ENCODE measurements at places on chromosomes 11 and 22.

- no peak for DNase-seq
These were observed 1112.0 kb upstream of the CCDC90B start for GRCh38 chr11:84398017-84398626.

DNA sequence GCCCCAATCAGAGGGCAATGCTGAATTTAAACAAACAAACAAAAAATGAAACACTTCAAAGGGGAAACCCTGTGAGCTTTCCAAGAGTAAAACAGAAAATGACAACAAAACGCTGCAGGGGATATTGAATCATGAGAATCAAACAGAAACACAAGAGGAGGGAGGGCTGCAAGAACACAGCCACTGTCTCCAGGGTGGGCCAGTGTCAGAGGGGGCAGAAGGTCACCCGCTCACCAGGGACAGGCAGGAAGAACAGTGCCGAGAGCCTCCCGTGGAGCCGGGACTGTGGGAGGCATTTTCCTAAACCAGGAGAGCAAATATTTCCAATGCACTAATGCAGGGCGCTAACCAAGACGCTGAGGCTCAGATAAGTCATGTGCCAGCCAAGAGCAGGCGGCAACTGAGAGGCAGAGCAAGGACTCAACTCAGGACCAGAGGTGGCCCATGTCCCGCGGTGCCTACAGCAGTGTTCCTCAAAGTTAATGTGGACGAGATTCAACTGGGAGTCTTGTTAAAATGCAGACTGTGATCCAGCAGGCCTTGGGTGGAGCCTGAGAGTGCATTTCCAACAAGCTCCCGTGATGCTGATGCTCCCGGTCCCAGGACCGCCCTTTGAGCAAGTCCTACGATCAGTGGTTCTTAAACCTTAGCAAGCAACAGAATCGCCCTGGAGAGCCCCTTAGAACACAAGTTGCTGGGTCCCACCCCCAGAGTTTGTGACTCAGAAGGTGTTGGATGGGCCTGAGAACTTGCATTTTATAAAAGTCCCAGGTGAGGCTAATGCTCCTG, 197.2 kb downstream of the TENM4 start:
- no peak for DNase-seq

DNA sequence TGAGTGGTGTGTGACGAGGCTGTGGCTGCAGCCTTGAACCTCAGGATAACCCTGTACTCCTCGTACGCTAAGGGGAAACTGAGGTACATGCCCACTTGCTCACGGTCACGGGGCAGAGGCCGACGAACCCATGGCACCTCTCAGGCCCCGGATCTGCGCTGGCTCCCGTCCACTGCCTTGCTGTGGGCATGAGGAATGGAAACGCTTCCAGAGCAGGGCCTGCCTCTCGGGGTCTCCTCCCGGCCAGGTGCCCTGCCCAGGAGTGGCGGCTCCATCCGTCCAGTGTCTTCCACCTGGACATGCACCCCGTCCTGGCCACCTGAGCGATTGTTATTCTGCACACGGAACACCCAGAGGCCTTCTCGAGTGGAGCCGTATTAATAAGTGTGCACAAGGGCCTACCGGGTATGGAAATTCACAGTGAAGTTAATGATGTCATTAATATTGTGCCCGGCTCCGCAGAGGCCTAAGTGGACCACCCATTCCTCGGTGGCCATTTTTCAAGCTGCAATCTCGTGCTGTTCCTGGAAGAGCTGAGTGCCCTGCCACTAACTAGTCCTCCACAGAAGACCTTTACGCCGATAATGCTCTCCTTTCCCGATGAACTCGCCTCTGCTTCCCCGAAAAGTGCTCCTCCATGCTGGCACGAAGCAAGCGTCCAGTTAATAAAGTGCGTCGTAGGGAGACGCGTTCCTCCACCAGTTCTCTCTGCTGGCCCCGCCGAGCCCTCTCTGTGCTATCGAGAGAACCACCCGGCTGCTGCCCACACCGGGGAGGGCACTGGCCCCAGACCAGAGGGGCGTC, 927.9 kb downstream of the BRD1 start:
- DNase-seq, result no peak

DNA sequence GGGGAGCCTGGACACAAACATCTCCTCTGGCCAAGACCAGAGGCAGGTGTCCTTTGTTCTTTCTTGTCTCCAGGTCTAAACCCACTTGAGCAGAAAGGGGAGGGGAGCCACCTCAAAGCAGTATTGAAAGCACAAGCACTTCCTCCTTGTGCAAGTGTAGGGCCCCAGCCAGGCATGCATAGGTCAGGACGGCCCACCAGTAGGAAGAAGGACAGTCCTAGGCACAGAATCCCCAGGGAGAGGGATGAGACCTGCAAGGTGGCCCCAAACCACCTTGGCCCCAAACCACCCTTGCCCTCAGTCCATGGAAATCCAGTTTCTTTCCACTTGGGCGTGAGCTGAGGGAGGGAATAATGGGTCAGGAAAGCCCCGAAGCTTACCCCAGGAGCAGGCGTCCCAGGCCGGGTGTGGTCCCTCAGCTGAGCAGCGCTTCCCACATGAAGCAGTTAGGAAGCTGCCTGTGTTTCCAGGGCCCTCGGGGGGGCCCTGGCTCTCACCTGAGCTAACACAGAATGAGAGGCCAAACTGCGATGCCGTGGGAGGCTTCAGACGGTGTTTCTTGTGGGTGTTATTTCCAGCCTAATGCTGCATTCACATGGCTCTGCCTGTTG, 20.4 kb upstream of the IGSF9B start:
- no peak for DNase-seq

DNA sequence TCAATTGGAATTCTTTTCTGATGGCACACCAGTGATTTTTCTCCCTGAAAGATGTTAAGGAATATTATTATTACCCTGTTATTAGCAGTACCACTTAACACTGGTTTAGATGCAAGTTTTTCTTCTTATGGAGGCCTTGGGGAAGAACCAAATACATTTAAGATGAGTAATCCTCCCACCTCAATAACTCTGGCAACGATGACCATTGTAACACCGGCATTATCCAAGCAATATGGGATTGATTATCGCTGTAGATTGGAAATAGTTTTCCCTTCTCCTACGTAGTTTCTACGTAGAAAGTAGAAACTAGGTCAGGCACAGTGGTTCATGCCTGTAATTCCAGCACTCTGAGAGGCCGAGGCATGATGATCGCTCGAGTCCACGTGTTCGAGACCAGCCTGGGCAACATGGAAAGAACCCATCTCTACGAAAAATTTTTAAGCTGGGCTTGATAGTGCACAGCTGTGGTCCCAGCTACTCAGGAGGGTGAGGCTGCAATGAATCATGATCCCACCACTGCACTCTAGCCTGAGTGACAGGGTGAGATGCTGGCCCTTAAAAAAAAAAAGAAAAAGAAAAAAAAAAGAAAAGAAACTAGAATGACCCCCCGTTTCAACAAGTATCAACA, 45.5 kb downstream of the PACSIN2 start:
- no peak for DNase-seq

All from hematopoietic multipotent progenitor cell treated with erythropoietin and hydrocortisone succinate and interleukin-3 and kit ligand, for 15 days (in vitro differentiated cells).